Tibial artery (tissue), 4 donors: ENCODE measurements at places on chromosomes 7 and 10.

DNA sequence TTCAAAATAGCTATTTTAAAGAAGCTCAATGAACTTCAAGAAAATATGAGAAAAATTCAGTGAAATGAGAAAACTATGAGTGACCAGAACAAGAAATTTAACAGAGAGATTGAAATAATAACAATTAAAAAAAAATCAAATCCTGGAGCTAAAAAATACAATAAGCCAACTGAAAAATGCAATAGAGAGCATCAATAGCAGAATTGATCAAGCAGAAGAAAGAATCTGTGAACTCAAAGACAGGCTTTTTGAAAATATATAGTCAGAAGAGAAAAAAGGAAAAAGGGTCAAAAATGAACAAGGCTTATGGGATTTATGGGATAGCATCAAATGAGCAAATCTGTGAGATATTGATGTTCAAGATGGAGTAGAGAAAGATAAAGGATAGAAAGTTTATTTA is 133.0 kb downstream of the OTUD1 start:
- no peak for DNase-seq

- no peak for DNase-seq
Observed at GRCh38 chr10:109740436-109740835, 182.9 kb downstream of the XPNPEP1 start.

DNA sequence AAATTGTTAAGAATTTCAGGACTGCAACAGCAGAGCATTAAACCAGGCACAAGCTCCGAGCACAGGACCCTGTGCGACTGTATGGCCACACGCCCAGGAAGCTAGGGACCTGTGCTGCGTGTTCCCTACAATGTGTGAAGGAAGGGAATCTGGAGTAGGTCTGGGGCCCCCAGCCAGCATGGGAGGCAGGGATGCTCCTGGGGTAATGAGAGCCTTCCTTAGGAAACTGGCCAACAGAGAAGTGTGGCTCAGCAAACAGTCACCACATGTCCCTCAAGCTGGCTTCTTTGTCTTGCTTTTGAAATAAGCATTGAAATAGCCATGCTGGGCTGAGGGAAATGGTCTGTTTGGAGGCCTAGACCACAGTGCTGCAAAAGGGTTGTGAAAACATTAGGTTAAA is 8.2 kb downstream of the BLNK start:
- no peak for DNase-seq

DNA sequence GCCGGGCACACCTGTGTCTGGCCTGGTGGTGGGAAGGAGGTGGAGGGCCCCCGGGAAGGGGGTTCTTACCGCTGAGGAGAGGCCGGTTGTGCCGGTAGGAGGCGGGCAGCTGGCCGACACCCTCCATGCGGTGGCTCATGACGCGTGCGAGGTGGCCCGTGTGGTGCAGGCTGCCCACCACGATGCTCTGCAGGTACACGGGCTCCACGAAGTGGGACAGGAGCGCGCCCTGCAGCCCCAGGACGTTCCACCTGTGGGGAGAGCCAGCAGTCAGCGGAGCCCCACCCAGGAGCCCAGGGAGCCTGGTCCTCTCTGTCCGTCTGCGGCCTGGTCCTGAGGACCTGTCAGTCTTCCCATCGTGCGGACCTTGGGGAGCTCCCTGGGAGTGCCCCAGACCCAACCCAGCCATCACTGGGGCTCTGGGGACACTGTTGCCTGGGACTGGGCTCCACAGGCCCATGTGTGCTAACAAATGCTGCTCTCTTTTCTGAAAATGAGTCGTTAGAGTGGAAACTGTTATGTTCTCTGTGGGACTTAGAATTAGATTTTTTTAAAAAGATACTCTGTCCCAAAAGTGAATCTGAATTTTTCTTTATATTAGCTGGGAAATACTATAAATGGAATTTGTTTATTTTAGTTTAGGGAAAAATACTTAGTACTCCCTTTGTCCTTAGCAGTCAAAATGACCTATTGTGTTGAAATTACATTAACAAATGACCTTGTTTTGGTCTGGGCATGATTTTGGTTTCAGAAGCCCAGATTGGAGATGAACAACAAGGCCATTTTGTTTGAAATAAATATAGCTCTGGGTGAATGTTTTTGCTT is 143.9 kb downstream of the WDR37 start:
- no peak for DNase-seq

- DNase-seq: no peak
Observed at GRCh38 chr7:42939457-42940240, 7.5 kb downstream of the MRPL32 start.

DNA sequence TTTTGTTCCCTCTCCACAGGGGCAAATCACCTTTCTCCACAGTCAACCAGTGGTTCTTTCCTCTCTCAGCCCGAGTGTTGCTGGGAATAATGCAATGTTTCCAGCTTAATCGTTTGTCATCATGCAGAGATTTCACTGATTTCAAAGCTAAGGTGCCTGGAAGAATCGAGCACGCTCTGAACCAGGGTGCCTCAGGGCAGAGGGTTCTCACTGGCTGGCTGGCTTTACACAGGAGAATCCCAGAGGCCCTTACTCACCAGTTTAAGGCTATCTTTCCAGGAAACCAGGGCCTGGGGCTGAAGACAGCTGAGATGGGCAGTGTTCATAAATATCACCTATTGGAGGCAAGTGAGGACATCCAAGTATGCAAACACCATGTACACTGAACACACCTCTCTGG is 21.8 kb downstream of the PLXNA4 start:
- DNase-seq: no peak

DNA sequence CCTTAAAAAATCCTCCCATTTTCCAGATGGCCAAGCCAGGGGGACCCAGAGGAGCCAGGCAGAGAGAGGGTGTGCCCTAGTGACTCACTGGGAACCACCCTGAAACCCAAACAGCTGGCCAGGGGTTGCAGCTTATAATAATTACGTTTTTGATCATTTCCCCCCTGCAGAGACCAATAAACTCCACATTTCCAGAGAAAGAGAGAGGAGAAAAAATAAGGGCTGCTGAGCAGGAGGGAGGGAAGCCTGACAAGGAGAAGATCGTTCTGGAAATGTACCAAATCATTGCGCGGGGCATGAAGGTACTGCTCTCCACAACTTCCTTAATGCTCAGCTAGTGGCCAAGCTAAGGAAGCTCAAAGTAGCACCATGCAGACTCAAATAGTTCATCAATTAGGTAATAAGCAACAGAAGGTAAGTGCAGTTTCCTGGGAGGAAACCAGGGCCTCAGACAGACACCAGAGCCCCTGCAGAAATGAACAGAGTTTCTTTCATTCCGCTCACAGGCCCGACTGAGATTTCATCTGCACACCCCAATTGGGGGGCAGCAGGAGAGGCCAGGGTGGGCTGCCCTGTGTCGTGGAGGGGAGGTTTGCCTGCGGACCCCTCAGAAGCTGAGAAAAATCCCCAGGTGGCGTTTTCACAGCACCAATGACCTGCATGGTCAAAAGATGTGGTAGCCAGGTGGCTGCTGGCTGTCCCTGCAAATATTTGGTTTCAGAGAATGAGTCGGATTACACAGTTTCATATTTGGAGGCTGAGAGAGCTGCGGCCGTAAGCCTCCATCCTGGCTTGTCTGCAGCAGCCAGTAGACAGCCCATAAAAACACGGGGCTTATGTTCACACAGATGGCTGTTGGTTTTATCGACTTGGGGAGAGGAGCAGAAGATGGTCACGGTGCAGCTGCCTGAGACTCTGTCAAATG is 153.2 kb upstream of the LYZL2 start:
- no peak for DNase-seq

- DNase-seq: no peak
Observed at GRCh38 chr7:103148131-103148993, 537 bp downstream of the NAPEPLD start.

DNA sequence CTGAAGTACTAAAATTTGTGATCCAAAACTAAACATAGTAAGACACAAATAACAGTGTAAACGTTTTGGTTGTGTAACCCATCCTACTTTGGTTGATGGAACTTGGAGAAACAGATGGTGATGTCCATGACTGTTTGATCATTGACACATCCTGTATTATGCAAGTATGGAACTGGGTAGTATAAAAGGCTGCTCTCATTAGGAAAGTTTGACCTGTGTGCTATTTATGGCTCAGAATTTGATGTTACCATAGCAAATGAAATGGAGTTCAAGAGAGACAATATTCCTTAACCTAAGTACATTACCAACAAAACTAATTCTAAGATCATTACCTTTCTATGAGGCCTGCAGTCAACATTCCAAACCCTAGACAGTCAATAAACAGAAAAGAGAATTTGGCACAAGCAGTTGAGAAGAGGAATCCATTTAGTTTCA is 39.9 kb downstream of the DKK1 start:
- DNase-seq: no peak
